ENCODE measurements at places on chromosomes 1 and 21.

DNA sequence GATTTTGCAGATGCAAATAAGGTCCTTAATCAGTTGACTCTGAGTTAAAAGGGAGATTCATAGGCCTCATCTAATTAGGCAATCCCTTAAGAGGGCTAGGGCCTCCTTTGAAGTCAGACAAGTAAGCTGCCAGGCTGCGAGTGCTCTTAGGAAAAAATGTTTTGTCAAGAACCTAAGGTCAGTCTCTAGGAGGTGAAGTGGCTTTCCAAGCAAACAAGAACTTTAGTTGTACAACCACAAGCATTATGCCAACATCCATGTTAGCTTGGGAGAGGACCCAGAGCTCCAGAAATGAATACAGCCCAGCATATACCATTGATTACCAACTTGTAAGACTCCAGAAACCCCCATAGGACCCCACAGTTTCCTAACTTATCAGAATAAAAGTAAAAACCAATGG lies 1366.2 kb downstream of the PLA2G4A start:
- DNase-seq: no peak

DNA sequence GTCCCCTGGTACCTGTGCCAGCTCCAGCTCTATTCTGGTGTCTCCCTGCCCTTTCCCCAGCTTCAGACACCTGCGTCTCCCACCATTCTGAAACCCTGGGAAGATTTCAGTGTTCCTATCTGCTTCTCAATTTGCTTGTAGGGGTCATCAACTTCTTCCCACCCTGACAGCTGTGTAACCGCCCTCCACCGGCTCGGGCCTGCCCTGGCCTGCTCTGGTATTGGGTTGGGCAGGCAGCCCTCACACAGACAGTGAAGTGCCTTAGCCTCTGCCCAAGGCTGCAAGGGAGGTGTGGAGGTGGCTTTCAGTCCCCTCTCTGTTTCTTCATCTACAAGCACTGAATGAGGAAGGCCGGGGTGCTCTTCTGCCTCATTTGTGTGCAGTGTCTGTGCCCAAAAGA lies 97.2 kb downstream of the LAMC2 start:
- DNase-seq: no peak

- DNase-seq: no peak
These were observed 90.1 kb upstream of the ACTRT2 start for GRCh38 chr1:2930913-2931723.

- DNase-seq: no peak
These were observed 223.0 kb upstream of the ADAMTS5 start for GRCh38 chr21:27189870-27190269.

GRCh38 chr1:158286487-158286886 lies 3.2 kb upstream of the CD1C start:
- DNase-seq: no peak

GRCh38 chr1:112713466-112714312 lies 1.4 kb downstream of the PPM1J start:
- DNase-seq: peak; percentile 69

GRCh38 chr1:204565617-204566582 lies 49.7 kb downstream of the MDM4 start:
- peak; percentile 84 for DNase-seq

- peak; percentile 83 for DNase-seq
These were observed 1.4 kb downstream of the EIF4G3 start for GRCh38 chr1:21175324-21175669.

DNA sequence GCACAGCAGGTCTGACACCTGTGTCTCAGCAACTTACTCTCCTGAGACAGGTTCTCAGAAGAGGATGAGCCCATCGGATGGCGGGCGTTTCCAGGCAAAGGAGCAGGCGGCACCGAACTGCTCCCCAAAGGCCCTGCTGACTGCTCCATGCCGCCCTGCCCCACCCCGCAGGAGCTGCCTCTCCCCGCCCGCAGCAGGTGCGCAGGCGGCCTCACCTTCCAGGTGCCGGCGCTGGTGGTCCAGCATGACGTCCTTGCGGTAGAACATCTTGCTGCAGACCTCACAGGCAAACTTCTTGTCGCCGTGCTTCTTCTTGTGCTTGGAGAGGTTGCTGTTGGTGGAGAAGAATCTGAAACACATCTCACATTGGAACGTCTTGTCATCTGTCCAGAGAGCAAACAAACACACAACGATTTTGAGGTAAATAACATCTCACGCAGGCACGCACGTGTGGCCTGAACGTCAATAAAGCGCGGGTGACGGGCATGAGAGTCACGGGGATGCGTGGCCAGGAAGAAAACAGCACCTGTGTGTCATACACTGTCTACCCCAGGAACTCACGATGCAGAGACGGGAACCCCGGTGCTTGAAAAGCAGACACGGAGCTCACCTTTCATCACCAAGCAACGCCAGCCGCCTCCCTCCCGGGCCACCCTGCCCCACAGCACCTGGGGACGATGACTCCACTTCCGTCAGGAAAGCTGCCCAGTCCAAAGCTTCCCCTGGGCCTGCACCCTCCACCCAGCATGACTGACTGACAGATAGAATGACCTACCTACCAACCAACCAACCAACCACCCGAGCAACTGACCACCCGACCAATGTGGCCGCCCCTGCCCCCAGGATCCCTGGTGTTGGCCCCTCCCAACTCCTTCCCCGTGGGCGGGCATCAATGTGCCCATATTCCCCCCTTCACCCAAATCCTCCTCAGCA lies 50.9 kb downstream of the PRDM15 start:
- no peak for DNase-seq

- DNase-seq: peak; percentile 52
These were observed 141.8 kb downstream of the TTLL7 start for GRCh38 chr1:83857103-83857502.

- DNase-seq: no peak
These were observed 30.9 kb upstream of the CCDC17 start for GRCh38 chr1:45654540-45655280.

GRCh38 chr1:8274352-8274751 lies 43.6 kb upstream of the SLC45A1 start:
- DNase-seq: no peak

DNA sequence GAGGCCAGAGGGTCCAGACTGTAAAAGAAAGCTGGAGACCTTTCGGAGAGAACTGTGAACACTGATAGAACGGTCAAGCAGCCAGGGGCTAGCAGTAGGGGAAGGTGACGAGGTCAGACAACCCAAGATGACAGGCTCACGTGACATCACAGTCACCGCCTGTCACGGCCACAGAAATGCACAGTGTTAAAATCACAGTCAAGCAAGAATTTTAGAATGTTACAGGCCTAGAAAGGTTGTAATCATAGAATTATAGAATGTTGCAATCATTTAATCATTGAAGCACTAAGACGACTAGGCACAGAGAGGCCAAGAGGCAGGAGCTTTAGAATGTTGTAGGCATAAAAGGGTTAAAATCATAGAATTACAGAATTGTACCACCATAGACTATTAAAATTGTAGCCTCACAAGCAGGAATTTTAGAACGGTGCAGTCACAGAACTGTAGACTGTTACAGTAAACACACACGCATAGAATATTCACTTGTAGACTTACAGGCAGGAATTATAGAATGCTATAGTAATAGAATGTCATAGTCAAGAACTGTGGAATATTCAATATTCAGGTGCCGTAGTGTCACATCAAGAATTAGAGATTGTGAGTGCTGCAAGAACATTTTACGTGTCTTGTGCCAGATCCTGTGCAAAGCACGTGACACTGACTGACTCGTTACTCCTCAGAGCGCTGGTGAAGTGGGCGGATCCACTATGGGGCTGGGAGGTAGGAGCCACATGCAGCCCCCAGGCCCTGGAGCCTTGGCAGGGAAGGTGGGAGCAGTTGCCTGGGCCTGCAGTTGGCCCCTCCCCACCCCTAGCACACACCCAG lies 118.1 kb downstream of the EPHB2 start:
- DNase-seq: no peak

- DNase-seq: no peak
These were observed 163.5 kb downstream of the TOMM20 start for GRCh38 chr1:234965111-234965510.

DNA sequence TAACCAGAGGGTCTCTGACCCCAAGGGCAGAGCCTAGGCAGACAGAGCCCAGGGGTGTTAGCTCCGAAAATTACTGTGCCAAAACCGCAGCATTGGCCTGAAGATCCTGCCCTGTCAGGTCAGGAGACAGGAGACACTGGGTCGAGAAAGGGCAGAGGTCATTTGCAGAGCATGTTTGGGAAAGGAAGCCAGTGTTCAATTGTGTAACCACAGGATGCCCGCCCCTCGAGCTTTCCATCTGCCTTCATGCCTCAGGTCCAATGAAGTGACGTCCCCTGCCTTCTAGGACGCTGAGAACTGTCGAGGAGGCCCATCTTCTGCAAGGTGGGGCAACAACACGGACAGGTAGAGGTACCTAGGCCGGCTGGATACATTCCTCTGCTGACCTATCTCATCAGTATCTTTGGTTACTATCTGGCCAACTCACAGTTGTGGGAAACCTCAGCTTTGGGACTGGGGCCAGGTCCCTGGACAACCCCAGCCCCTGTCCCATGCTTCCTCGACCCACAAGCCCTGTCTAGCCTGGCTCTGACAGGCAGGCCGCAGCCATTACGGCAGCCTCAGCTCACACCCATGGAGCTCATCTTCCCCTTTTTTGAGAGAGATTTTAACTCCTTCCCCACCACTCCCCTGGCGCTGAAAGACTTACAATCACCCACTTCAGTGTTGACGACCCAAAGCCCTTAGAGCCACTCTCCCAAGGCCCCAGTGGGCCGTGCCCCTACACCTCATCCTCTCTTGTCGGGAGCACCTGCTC lies 1.3 kb downstream of the ARL8A start:
- peak; percentile 85 for DNase-seq

GRCh38 chr1:179036844-179037465 lies 11.3 kb downstream of the FAM20B start:
- DNase-seq: no peak

DNA sequence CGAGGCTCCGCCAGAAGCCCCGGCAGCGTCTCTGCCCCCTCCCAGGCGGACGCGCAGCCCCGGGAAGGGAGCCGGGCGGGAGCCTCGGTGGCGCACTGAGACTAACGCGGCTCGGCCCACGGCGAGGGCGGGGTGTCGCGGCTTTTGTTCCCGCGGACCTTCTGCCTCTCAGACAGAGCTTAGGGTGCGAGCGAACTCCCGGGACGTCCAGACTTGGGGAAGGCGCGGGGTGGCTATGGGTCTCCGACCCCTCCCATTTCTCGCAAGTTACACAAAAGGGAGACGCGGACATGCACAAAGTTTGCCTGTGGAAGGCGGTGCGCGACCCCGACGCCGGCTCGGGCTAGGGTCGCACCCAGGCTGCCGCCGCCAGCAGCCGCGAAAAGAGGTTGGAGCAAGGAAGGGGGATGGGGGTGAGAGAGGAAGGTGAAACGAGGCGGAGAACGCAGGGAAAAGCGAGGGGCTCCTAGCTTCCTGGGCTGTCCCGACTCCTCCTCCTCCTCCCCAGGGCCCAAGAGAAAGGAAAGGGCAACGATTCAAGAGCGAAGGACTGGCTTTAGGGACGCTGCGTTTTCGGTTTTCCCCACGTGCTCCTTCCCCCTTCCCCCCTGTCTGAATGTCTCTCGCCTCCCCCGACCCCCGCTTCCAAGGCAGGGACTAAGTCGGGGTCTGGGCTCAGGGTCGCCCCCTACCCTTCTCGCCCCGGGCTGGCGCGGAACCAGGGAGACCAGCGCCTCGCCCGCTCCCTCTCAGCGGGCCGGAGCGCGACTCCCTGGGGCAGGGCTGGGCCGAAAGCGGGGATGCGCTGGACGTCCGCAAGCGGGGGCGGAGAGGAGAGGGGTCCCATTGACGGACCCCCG lies 729 bp downstream of the APP start:
- DNase-seq: peak; percentile 71

DNA sequence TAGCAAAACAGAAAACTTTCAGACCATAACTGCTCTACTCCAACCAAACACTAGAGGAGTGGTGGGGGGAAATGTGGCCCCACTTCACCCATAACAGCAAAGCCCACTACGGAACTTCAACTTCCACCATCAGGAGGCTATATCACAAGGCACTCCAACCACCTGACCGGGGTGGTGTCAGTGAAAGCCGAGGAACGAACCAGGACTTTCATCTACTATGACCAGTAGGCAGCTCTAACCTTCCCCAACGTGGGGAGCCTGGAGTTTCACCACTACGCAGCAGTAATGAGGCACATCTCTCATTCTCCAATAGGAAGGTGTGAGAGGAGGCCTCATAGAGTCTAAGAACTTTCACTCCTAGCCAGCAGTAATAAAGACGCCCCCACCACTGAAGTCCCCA lies 42.4 kb upstream of the ATP1B1 start:
- DNase-seq: no peak
